ENCODE measurements at places on chromosomes 2 and 18. TPM values are rescaled to one million over a fixed set of nuclear protein-coding genes. Genes with fewer than 3 reads are reported as not detected.

IL1R2 gene
- 0.37 TPM for total RNA-seq

ARHGEF4 gene
- total RNA-seq: 7.0 TPM

C2orf81 gene
- total RNA-seq: 0.74 TPM

ATIC gene
- 28.9 TPM for total RNA-seq

YES1 gene
- 70.2 TPM for total RNA-seq

MRO gene
- total RNA-seq: 1.2 TPM

LYG1 gene
- total RNA-seq: 0.79 TPM

DAPL1 gene
- total RNA-seq: not detected

NCKAP5 gene
- 14.4 TPM for total RNA-seq

AQP12B gene
- not detected for total RNA-seq

DSC3 gene
- total RNA-seq: 9.4 TPM

UBR3 gene
- total RNA-seq: 172 TPM

TRPM8 gene
- total RNA-seq: not detected

All from urinary bladder (tissue), 4 donors.